ENCODE measurements at places on chromosomes 5 and 9. TPM values are rescaled to one million over a fixed set of nuclear protein-coding genes. Genes with fewer than 3 reads are reported as not detected.

DNA sequence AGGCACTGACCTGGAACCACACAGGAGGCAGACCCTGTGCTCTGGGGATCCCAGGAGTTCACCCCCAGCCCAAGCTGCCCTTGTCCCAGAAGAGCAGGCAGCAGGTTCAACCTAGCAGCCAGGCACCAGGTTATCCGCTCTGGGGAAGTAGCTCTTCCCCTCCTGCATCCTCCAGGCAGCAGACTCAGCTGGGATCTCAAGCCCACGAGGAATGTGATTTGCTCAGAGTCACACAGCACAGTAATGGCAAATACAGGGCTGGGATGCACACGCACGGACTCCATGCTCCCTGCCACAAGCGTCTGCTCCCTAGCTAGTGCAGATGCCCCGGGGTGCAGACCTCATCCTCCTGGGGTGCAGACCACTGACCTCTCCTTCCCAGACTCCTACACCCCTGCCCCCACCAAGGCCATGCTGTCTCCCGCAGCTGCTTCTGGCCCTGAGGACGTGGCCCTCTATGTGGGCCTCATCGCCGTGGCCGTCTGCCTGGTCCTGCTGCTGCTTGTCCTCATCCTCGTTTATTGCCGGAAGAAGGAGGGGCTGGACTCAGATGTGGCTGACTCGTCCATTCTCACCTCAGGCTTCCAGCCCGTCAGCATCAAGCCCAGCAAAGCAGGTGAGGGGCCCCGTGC lies 25.5 kb downstream of the HK3 start:
- no peak overlapping the region for H3K27ac ChIP-seq
- H3K4me1 ChIP-seq: no peaks in the 10 kb centered on the region
- no peaks in the 10 kb centered on the region for H3K36me3 ChIP-seq

- H3K4me1 ChIP-seq: no peaks in the 10 kb centered on the region
- H3K36me3 ChIP-seq: no peaks in the 10 kb centered on the region
- H3K4me3 ChIP-seq: no peak overlapping the region
- no peaks in the 10 kb centered on the region for H3K27me3 ChIP-seq
- no peak overlapping the region for H3K27ac ChIP-seq
Observed at GRCh38 chr5:167785106-167785505, 506.3 kb upstream of the WWC1 start.

GRCh38 chr9:114263853-114264510 lies 58.9 kb upstream of the ORM1 start:
- peaks cover 14% of the 10 kb centered on the region for H3K4me1 ChIP-seq
- no peak for DNase-seq
- no peak overlapping the region for H3K27ac ChIP-seq
- no peak overlapping the region for H3K4me3 ChIP-seq

DNA sequence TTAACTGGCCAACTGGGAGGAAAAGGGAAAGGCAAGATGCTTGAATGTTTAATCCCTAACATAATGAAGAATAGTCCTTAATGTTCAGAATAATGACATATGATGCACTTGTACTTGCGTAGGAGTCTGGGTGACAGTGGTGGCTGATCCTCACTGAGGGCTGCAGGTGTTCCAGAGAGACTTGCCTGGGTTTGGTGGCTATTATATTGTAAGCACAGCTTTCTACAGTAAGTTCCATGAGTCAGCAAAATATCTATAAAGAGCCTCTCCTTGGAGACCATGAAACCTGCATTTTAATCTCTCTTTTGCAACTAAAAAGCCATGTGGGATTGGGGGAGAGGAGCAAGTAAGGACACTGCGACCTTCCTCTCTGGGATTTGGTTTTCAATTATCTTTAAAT lies 1.9 kb upstream of the NPR2 start:
- H3K4me1 ChIP-seq: peaks cover 32% of the 10 kb centered on the region
- no peak for DNase-seq
- no peak overlapping the region for H3K27ac ChIP-seq
- no peaks in the 10 kb centered on the region for H3K36me3 ChIP-seq

- no peak overlapping the region for H3K4me3 ChIP-seq
- H3K4me1 ChIP-seq: peaks cover 4% of the 10 kb centered on the region
- peaks cover 8% of the 10 kb centered on the region for H3K36me3 ChIP-seq
Observed at GRCh38 chr5:39015743-39016586, 58.2 kb downstream of the RICTOR start.

GRCh38 chr5:5422819-5423515 lies 490 bp downstream of the ICE1 start:
- H3K4me3 ChIP-seq: peak overlapping the region; percentile 99
- H3K4me1 ChIP-seq: peaks cover 32% of the 10 kb centered on the region
- DNase-seq: no peak
- no peaks in the 10 kb centered on the region for H3K36me3 ChIP-seq
- peak overlapping the region; percentile 99 for H3K27ac ChIP-seq
- no peaks in the 10 kb centered on the region for H3K27me3 ChIP-seq

- no peaks in the 10 kb centered on the region for H3K36me3 ChIP-seq
- H3K4me3 ChIP-seq: no peak overlapping the region
- no peaks in the 10 kb centered on the region for H3K27me3 ChIP-seq
- H3K4me1 ChIP-seq: no peaks in the 10 kb centered on the region
- DNase-seq: no peak
Observed at GRCh38 chr9:8158574-8158973, 359.0 kb upstream of the DMAC1 start.

DNA sequence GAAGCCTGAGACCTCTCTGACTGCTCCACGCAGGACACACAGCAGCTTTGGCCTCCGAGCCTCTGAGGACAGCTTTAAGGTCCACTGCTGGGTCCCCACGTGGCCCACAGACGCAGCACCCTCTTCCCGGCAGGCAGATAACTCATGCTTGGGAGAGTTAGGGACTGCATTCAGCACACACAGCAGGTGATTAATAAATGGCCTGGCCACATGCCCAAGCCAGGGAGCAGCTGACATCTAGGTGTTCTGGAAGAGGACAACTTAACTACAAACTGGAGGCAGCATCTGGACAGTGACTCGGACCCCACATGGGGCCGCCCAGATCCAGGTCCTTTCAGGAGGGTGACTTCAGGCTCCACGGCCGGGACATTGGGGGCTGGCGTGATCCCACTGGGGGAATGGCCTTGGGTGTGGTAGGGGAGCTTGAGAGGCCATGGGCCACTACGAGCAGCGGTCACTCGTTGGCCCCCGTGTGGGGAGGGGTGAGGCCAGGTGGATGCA lies 11.3 kb downstream of the NINJ1 start:
- H3K27me3 ChIP-seq: no peaks in the 10 kb centered on the region
- H3K36me3 ChIP-seq: peaks cover 54% of the 10 kb centered on the region
- no peak overlapping the region for H3K4me3 ChIP-seq
- no peak for DNase-seq
- no peak overlapping the region for H3K27ac ChIP-seq
- H3K4me1 ChIP-seq: peaks cover 44% of the 10 kb centered on the region

DNA sequence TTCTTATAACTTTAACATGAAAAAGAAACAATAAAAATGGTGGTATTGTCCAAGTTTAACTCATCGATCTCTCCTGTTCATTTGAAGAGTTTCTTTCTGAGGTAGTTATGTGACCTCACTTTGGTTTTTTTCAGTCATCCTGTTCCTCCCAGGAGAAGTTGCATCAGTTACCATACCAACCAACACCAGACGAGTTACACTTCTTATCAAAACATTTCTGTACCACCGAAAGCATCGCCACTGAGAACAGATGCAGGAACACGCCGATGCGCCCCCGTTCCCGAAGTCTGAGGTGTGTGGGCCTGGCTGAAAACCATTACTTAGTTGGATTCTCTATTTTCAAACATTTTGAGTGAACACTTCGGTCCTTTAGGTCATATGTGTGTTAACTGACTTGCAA lies 96.3 kb downstream of the CD180 start:
- peaks cover 9% of the 10 kb centered on the region for H3K4me1 ChIP-seq
- DNase-seq: peak; percentile 10
- no peaks in the 10 kb centered on the region for H3K36me3 ChIP-seq
- no peak overlapping the region for H3K27ac ChIP-seq
- no peaks in the 10 kb centered on the region for H3K27me3 ChIP-seq
- no peak overlapping the region for H3K4me3 ChIP-seq

- no peaks in the 10 kb centered on the region for H3K36me3 ChIP-seq
- no peak overlapping the region for H3K27ac ChIP-seq
- DNase-seq: no peak
- H3K4me3 ChIP-seq: no peak overlapping the region
- H3K4me1 ChIP-seq: no peaks in the 10 kb centered on the region
Observed at GRCh38 chr9:100307080-100307479, 45.7 kb downstream of the TEX10 start.

- H3K27ac ChIP-seq: no peak overlapping the region
- DNase-seq: peak; percentile 32
- H3K4me3 ChIP-seq: no peak overlapping the region
- no peaks in the 10 kb centered on the region for H3K36me3 ChIP-seq
Observed at GRCh38 chr5:155729684-155730059, 597.3 kb upstream of the SGCD start.

GRCh38 chr5:11105696-11106095 lies 344.7 kb upstream of the DAP start:
- H3K27me3 ChIP-seq: no peaks in the 10 kb centered on the region
- DNase-seq: no peak
- no peak overlapping the region for H3K4me3 ChIP-seq
- H3K27ac ChIP-seq: no peak overlapping the region

DNA sequence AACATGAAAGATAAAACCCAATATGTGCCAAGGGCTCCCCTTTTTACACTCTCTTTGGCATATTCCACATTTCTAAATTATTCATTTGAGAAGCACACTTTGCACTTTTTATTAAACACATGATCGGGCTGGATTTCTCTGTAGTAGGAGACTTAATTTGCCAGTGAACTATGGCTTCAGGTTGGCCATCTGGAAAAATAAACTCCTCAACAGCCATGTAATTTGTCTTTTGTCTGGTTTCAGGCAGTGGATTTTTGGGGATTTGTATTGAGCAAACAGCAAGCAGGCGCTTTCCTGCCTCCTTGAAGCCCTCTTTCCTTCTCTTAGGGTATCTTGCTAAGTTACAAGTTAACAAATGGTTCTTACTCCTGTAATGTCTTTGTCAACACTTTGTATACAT lies 73.0 kb upstream of the DMRTA1 start:
- H3K4me1 ChIP-seq: no peaks in the 10 kb centered on the region
- no peak overlapping the region for H3K4me3 ChIP-seq
- H3K27me3 ChIP-seq: no peaks in the 10 kb centered on the region
- H3K27ac ChIP-seq: no peak overlapping the region
- H3K36me3 ChIP-seq: no peaks in the 10 kb centered on the region

GRCh38 chr5:158179271-158179670 lies 320.3 kb upstream of the CLINT1 start:
- H3K36me3 ChIP-seq: no peaks in the 10 kb centered on the region
- H3K4me3 ChIP-seq: no peak overlapping the region
- no peaks in the 10 kb centered on the region for H3K27me3 ChIP-seq
- no peak for DNase-seq
- H3K27ac ChIP-seq: no peak overlapping the region

SHOC1 gene
- total RNA-seq: 0.15 TPM

ENTREP1 gene
- total RNA-seq: 40.4 TPM

MORN5 gene
- total RNA-seq: 4.9 TPM

C7 gene
- total RNA-seq: 224 TPM

MSMP gene
- total RNA-seq: not detected

FAM78A gene
- 18.2 TPM for total RNA-seq

FIBCD1 gene
- 10.5 TPM for total RNA-seq
